ENCODE measurements at places on chromosomes 6 and 20.

- DNase-seq: no peak
Measured at GRCh38 chr6:145929037-145929633, 35.0 kb downstream of the SHPRH start.

DNA sequence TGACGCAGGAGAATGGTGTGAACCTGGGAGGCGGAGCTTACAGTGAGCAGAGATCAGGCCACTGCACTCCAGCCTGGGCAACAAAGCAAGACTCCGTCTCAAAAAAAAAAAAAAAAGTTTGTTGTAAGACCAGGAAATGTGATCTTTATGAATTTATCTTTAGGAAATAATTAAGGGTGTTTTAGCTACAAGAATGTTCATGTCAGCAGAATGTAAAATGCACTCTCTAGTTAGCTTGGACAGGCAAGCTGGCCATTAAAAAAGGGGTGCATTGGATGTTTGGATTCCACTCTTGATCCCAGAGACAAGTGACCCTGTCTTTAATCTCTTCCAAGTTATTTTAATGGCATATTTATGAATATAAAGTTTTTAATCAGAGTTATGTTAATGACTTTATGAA lies 19.6 kb downstream of the ENPP3 start:
- DNase-seq: no peak

DNA sequence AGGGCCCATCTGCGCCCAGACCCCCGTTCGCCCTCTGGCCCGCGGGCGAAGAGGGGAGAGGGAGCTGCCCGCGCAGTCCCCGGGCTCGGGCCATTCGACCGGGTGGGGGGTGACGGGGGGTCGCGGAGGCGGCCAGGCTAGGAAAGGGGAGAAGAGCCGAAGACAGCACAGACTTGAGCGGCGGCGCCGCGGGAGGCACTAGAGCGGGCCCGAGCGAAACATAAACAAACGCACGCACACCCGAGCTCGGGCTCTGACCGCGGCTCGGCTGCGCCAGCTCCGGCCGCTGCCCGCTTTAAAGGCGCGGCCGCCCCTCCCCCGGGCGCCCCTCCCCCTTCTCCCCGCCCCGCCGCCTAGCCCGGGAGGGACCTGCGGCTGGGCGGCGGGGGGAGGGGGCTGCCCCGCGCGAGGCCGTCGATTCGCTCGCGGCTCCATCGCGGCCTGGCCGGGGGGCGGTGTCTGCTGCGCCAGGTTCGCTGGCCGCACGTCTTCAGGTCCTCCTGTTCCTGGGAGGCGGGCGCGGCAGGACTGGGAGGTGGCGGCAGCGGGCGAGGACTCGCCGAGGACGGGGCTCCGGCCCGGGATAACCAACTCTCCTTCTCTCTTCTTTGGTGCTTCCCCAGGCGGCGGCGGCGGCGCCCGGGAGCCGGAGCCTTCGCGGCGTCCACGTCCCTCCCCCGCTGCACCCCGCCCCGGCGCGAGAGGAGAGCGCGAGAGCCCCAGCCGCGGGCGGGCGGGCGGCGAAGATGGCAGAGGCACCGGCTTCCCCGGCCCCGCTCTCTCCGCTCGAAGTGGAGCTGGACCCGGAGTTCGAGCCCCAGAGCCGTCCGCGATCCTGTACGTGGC lies at the start of gene FOXO3:
Gene FOXO3, plus strand, starts transcription at position 455 of the 846 bp plus-strand sequence. Its CDS starts 292 bp downstream, at position 747.
- no peak for DNase-seq

GRCh38 chr6:72250664-72251063 lies 364.3 kb downstream of the RIMS1 start:
- no peak for DNase-seq

DNA sequence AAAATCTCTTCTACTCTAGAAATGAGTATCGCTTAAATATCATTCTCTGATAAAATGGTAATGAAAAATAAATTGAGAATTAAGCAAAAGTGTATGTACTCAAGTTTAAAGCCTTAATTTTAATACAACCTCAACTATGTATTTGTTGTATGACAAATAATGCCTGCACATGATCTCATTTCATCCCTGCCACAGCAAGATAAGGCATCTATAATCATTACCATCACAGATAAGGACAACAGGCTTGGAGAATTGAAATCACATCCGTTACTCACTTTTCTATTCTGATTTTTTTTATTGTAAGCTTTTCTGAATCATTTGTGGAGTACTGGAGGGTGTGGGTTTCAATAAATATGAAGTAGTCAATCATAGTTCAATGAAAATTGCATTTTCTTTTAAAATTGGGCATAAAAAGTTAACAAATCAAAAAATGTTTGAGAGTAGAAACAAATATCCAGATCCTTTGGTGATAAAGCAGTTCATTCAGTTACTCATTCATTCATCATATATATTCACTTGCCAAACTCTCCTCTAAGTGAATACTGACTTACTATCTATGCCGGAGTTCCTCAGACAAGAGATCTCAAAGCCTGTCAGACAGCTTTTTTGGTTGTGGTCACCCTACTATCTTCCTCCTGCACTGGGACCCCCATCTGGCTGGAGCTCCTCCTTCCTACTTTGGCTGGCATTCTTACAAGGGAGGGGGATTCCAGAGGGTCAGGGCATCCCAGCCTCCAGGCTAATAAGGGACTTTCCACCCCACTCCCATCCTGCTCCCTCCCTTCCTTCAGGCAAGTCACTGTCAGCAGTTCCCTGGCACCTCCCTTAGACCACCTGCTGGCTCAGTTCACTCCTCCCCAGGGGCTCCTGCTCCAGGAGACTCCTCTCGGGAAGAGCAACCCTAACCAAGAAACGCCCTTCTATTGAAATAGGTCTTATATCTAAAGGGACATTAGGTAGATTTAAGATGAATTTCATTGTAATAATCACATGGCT lies 118.6 kb downstream of the OGFRL1 start:
- DNase-seq: no peak

DNA sequence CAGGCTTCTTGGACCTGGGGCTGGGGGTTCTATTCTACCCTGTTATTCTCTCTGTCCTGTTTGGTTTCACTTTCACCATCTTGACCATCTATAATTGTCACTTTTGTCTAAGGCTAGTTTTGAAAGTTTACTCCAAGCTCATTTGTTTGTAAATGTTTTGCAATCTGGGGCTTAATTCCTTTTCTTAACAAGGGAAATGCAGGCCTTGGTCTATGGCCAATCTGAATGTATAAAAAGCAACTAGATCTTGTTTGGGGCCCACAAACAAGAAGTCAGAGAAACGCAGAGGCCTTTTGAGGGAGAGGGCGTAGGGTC lies 86.3 kb upstream of the PREP start:
- no peak for DNase-seq

- DNase-seq: no peak
Measured at GRCh38 chr6:170074907-170075306, 216.0 kb downstream of the DLL1 start.

GRCh38 chr20:5680192-5680591 lies 70.0 kb upstream of the SHLD1 start:
- DNase-seq: no peak

GRCh38 chr6:7974938-7975763 lies 64.6 kb upstream of the TXNDC5 start:
- no peak for DNase-seq

DNA sequence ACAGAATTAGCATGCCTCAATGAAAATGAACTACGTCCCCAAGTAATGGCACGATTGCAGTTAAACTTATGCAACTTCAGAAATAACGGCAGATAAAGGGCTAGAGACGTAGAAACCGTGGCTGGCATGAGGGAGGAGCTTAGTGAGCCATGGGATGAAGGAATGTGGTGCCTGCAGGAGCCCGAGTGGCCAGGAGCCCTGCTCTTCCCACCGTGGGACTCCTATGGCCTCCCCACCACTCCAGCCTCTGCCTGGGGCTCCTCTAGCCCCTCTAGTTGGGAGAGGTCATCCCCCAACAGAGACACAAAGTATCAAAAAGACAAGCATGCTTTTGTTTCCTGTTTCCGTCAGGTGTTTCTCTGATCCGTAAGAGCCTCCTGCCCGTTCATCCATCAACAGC lies 75.1 kb upstream of the BHLHE23 start:
- no peak for DNase-seq

- no peak for DNase-seq
Measured at GRCh38 chr6:157249826-157250225, 73.5 kb downstream of the TMEM242 start.

DNA sequence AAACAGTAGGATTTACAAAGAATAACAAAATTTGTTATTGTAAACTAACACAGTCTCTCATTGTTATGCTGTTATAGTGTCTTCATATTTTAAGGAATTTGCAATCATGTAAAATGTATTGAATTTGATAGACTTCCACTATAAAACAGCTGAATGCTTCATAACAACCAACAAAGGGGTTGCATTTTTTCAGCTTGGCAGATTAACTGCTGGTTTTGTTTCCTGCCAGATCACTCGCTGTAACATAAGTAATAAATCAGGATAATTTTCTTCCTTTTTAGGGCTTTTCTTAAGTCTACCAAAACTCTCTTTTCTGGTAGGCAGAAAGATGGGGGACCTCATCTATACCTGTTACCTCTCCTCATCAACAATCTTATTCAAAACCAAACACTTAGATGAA lies 169.8 kb downstream of the SAMD5 start:
- DNase-seq: no peak

- no peak for DNase-seq
Measured at GRCh38 chr6:143126574-143126941, 65.9 kb downstream of the AIG1 start.

GRCh38 chr20:49283703-49284625 lies 6.1 kb upstream of the ZNFX1 start:
- no peak for DNase-seq

DNA sequence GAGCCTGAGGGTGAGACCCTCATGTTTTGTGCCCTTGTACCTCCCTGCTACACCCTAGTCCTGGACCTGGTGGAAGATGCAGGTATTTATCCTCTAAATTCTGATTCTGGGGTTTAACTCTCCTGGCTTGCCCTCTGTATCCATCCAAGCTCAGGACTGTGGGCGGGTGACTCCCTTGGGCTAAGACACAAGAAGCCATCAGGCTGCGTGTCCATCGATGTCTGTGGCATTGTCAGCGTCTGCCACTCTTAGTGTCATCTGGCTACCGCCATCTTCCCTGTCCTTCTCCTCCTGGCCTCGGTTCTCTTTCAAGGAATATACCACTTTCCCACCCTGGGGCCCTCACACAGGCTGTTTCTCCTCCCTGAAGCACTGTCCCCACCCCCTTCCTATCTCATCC lies 28.9 kb upstream of the BLCAP start:
- DNase-seq: no peak

DNA sequence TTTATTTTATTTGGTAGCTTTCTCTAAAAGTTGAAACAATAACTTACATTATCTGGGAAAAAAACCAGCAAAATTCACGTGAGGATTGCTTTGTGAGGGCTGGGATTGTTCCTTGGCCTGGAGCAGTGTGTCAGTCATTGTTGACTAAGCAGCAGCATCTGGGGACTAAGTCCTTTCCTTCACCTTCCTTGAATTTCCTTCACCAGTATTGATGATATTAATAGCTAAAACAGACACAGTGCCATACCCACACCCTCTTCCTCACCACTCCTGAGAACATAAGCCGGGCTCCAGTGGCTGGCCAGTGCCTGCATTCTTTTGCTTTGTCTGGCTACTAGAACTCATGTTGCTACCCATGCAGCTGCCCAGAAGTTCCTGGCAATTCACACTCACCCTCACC lies 23.7 kb downstream of the PLCB1 start:
- DNase-seq: no peak

DNA sequence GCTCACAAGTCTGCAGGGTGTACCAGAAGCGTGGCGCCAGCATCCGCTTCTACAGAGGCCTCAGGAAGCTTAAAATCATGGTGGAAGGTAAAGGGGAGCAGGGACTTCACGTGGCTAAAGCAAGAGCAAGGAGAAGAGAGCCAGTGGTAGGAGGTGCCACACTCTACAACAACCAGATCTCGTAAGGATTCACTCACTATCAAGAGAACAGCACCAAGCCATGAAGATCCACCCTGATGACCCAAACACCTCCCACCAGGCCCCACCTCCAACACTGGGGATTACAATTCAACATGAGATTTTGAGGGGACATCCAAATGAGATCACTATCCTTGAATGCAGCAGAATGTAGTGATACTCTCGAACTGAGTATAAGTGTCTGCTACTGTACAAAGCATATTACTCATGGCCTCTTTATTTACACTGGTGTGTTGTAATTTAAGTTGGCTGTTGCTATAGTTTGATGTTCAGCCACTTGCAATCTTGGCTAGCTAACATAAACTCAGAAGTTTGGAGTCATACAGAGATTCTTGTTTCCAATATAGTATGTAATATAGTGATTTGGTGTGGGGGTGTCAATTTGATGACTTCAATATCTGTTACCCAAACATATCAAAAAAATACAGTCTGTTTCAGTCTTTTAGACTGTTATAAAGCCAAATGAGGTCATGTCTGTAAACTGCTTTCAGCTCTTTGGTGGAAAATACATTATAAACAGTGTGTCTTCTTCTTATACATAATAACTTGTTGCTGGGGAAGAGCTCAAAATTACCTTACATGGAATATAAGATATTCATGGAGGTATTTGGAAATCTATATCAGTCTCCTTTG lies 39.4 kb upstream of the MYLIP start:
- DNase-seq: no peak

DNA sequence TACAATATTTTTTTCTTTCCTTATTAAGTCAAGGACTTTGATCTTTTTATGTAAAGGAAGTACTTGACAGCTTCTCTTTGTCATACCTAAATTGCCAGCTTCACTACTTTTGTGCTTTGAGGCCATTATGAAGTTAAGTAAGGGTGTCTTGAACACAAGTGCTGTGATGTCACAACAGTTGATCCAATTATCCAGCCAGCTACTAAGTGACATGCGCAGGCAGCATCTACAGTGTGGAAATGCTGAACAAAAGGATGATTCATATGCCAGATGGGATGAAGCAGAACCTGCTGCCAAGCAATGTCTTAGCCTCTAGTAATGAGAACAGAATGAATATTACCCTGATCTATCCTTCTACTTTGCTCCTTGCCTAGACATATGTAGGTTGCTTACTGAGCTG lies 68.3 kb upstream of the TMEM244 start:
- DNase-seq: no peak

DNA sequence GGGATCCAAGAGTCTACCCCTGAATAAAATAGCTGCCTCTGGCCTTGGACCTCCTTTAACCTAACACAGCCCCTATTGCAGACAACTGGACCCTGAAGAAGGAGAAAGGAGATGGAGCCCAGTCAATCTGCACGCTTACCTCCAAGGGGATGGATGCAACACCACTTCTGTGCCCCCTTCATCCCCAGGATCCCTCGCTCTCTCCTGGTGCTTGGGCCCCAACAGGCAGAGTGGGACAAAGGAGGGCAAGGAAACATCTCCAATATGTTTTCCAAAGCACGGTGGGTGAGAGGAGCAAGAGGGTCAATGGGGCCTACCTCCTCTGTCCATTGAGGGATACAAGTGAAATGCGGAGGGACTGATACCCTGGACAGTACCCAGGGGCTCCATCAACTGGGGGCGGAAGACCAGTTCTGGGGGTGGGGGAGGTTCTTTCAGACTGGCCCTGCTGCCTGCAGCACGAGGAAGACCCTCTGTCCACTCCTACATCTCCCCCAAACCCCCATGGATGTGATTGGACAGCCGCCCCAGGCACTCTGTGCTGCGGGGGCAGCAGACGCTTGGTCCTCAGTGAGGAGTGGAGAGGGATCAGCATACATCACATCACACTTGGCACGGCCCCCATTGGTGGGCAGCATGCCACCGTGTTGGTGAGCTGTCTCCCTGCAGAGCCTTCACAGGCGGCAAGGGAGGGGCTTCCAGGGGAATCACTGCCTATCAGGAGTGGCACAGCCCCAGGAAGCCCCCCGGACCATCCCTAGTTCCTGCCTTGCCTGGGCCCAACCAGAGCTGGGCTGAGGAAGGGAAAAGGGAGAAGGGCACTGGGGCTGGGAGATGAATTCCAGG lies 70.6 kb downstream of the MRPL14 start:
- no peak for DNase-seq

- DNase-seq: no peak
Measured at GRCh38 chr6:83424392-83425018, 6.3 kb downstream of the ME1 start.
